ENCODE measurements at places on chromosomes 4 and X.

- DNase-seq, result no peak
These were observed 278.5 kb upstream of the UGT8 start for GRCh38 chr4:114320126-114320525.

DNA sequence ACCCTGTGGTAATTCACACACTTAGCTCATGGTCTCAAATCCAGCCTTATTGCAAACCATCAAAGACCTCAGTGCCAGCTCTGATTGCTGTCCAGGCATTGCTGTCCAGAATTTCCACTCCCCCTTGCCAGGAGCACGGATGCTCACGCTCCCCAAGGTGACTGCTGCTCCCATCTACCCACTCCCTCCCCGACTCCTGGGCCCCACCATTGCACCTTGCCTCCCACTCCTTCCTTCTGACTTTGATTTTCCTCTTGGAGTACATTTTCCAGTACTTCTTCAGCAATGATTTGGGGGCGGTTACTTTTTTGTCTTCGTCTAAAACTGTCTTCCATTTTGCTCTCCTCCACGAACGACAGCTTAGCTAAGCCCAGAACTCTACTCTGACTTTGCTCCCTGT is 11.5 kb downstream of the ZFYVE28 start:
- DNase-seq, result no peak

DNA sequence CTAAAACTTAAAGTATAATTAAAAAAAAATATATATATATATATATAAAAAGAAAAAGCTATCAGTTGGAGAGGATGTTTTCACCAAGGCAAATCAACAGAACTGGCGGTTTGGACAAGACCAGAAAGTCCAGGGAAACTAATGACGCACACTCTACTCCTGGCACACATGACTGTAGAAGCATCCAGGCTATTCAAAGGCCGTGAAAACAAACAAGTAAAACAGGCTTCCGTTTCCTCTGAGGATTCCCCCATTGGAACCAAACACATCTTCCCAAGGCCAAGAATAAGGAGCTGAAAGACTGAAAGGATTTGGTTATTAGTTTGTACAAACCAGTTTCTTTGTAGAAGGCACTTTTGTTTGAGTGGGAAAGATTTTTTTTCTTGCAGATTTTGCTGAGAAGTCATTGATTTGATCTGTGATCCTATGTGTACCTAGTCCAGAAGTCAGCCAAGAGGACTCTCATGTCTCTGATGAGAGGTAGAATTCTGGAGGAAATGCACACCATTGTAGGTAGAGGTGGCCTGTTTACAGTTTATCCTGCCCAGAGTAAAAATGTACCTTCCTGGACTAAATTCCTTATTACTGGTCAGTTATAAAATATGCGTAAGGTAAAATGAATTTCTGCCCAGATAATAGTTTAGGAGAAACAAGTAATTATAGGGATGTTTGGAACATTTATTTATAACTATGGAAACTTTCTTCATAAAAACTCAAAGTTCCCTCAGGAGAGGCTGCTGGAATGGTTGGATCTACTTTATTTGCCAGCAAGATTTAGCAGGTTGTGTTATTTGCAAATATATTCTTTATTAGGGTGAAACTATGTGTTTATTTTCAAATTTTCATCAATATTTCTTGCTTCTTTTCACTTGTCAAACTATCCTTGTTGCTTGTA is 66.5 kb downstream of the DMP1 start:
- no peak for DNase-seq

GRCh38 chr4:182189103-182189878 is 53.9 kb upstream of the TENM3 start:
- no peak for DNase-seq

GRCh38 chr4:41120297-41121217 is 93.8 kb downstream of the APBB2 start:
- DNase-seq, result no peak

DNA sequence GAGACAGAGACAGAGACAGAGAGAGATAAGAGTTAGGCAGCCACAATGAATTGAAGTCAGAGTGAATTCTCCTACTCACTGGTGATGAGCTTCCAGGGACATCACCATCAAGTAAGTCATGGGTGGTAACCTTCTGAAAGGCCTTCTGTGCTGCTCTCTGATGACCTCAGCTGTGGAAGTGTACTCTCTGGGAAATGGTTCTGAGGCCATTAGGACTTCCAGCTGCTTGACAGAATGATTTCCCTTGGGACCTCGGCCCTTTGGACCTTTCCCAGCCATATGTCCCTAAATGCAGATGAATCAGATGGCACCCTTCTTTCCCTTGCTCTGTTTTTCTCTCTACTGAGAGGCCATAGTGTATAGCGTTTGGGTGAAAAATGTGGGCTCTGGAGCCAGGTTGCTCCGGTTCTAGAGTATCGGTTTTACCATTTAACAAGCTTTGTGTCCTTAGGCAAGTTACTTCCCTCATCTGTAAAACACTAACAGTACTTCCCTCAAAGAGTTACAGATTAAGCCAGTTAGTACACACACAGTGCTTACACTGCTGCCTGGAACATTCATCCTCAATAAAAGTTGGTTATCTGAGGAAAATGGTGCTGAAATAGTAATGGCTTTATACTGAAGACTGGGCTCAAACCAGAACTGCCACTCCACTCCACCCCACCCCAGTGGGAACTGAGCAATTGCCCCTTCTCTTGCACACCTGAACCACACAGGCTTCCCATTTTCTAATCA is 7.6 kb downstream of the SEPTIN11 start:
- no peak for DNase-seq

GRCh38 chrX:75303795-75304194 is 29.9 kb downstream of the UPRT start:
- no peak for DNase-seq

GRCh38 chr4:48687313-48688051 is 92.6 kb downstream of the FRYL start:
- no peak for DNase-seq

- DNase-seq, result peak; percentile 26
These were observed 83.3 kb downstream of the DDIT4L start for GRCh38 chr4:100106982-100107381.

DNA sequence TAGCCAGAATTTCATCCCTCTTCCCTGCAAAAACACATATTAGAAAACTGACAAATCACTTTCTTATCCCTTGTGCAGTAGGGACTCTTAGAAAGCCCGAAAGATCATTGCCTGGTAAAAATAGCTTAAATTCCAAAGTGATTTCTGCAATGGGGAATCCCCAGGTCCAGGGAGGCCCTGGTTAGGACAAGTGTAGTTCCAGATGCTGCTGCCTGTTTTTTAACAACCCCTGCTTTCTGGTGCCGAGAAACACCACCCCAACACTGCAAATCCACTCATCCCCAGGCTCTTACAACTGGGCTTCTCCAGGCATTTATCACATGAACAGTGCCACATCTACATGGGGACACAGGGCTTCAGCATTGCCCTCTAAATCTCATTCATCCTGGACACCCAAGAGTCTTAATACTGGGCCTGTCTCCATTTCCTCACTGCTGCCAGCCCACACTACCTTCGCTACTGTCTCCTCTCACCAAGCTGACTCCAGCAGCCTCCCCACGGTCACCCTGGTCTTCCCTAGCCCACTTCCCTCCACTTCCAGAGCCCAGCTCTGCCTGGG is 112.2 kb upstream of the PSAPL1 start:
- DNase-seq, result no peak

DNA sequence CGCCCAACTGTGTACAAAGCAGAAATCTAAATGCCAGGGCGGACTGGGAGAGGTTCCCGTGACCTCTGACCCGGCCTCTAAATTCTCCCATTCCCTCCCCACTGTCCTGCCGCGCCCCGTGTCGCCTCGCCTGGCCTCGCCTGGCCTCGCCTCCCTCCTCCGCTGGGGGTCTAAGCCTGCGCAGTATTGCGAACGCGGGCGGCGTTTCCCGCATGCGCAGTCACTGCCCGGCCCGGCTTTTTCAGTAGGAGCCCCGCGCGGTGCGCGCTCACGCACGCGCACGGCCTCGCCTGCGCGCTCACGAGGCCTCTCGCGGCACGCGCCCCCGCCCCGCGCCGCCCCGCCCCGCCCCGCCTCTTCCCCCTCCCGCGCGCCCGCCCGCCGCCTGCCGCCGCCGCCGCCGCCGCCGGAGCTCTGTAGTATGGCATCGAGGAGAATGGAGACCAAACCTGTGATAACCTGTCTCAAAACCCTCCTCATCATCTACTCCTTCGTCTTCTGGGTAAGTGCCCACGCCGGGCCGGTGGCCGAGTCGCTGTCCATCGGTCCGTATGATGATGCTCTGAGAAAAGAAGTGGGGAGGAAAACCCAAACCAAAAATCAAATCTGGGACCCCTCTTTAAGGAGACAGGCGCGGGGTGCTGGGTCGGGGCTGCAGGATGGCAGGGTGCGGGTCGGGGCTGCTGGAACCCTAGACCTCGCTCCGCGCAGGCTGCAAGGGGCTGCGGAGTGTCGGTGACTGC is at the start of gene TSPAN7:
Gene TSPAN7 (plus strand): TSS at position 417 of the 743 bp plus-strand sequence. CDS start 5 bp downstream, at position 422.
- DNase-seq, result peak; percentile 62

- no peak for DNase-seq
These were observed 66.5 kb downstream of the PDHA1 start for GRCh38 chrX:19410259-19410658.

- peak; percentile 13 for DNase-seq
These were observed 1.0 kb downstream of the SHISA3 start for GRCh38 chr4:42398171-42398870.

GRCh38 chr4:153509724-153510123 is 43.6 kb downstream of the TMEM131L start:
- DNase-seq, result no peak

- no peak for DNase-seq
These were observed 82.3 kb downstream of the FREM3 start for GRCh38 chr4:143617994-143618679.

- no peak for DNase-seq
These were observed 476.3 kb upstream of the RPS6KA3 start for GRCh38 chrX:20743046-20743445.

GRCh38 chr4:153603258-153603657 is 80.8 kb upstream of the TLR2 start:
- no peak for DNase-seq

GRCh38 chr4:7852568-7853185 is 87.0 kb downstream of the AFAP1 start:
- DNase-seq, result no peak

GRCh38 chrX:19334945-19335626 is 8.6 kb upstream of the PDHA1 start:
- no peak for DNase-seq

- DNase-seq, result no peak
These were observed 87.1 kb upstream of the DDX53 start for GRCh38 chrX:22912616-22913015.

GRCh38 chrX:101397779-101398178 is 7.0 kb downstream of the RPL36A start:
- no peak for DNase-seq

DNA sequence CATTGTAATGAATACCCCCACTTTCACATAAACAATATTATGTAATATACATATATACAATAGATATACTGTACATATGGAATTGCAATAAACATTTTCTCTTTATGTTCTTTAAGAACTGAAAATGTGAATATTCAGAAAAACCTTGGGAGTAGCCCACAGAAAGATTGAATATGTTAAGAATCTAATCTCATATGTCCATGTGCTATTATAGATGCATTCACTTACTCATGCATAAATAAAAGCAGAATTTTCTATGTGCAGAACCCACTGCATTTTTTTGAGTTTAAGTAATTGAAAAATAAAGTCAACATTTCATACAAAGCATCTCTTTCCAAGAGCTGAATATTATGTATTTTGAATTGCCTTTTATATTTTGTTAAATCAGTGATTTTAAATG is 902.3 kb downstream of the PCDH19 start:
- no peak for DNase-seq

DNA sequence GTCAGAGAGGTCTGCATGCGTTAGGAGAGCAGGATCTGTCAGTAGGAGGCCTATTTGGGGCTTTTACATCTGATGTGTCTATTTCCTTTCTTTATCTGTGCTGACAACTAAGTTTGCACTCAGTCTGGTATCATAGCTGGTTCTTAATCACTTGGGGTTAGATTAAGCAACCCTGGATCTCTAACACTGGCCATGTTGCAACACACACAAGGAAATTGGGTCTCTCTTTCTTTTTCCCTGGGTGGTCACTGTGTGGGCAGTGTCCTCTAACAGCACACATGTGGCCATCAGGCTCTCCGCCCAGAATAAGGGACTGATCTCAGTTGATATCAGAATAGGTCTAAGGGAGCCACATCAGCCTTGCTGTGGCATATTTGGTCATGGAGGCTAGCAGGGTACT is 38.9 kb downstream of the IGFBP7 start:
- no peak for DNase-seq

DNA sequence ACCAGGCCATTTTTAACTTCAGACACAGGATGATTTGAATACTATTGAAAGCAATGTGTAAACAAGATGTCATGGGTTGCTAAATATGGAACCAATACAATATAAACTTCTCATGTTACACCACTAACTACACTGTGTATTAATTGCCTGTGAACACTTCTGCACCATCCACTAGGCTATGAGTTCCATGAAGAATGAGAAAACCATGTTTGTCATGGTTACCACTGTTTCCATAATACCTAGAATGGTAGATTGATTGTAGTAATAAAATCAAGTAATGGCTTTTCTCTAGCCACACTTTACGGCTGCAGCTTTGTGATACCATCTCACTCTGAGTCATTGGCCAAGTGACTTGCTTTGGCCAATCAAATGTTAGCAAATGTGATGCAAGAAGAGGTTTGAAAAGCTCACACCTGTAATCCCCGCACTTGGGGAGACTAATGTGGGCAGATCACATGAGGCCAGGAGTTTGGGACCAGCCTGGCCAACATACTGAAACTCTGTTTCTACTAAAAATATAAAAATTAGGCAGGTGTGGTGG is 19.9 kb upstream of the CYBB start:
- no peak for DNase-seq

- DNase-seq, result no peak
These were observed 176.9 kb upstream of the HS3ST1 start for GRCh38 chr4:11605597-11605996.

GRCh38 chr4:10115271-10115796 is 1.3 kb downstream of the WDR1 start:
- DNase-seq, result no peak

- DNase-seq, result no peak
These were observed 33.4 kb downstream of the KCTD8 start for GRCh38 chr4:44415251-44415650.

DNA sequence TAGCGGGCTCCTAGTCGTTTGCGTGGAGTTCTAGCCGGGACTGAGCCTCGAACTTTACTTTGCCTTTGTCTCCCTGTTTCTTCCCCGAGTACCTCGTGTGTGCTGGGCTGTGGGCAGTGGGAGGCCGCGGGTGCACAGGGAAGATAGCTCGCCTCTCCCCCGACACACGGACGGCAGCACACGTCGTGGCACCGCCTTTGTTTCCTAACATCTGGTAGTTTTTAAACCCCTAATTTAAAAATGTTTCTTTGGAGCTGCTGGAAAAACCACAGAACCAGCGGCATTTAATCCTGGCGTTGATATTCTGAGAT is 866 bp downstream of the RBM46 start:
- DNase-seq, result no peak

Measured in activated T-helper 2 cell treated with anti-CD3 and anti-CD28 coated beads, Interferon-gamma antibody, Interleukin-2, Interleukin-4, amounts not matched to agents 10 μg/mL and 5 μg/mL and 100 μg/mL, durations not matched to agents 14 hours and 24 hours and 36 hours (primary cell).